ENCODE measurements at places on chromosomes 1 and 21.

GRCh38 chr1:236147068-236147467, 4.7 kb downstream of the GPR137B start:
- no peak for DNase-seq

- no peak for DNase-seq
Observed at GRCh38 chr1:197235355-197235754, 32.7 kb upstream of the CRB1 start.

- no peak for DNase-seq
Observed at GRCh38 chr1:15073799-15074308, 79.7 kb upstream of the TMEM51 start.

GRCh38 chr1:232597721-232598120, 32.2 kb downstream of the SIPA1L2 start:
- DNase-seq: no peak

DNA sequence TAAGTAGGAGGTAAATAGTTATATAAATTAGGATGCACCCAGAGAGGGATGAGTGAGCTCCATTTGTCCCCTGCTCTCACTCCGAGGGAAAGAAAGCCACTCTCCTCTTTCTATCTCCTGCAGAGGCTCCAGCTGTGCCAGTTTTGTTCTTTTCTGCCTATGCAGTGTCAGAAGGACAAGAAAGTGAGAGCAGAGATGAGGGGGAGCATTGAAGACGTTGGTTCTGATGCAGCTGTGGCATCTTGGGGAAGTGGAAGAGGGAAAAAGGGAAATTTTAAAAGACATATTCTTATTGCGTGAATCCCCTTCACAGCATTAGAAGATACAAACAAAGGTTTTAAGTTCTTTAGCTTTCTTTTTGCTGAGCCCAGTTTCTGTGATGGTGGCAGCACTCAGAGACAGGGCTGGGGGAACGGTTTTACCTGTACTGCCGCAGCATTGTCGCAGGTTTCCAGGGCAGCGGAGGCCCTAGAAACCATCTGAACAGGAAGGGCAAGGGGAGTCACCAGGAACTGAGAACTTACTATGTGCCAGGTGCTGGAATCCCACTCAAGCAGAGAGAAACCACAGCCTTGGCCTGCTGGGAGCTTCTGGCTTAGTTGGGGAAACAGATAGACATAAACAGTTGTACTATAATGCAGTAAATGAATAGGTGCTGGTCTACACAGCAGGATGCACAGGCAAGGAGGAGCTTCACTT, 44.9 kb upstream of the USP24 start:
- no peak for DNase-seq

DNA sequence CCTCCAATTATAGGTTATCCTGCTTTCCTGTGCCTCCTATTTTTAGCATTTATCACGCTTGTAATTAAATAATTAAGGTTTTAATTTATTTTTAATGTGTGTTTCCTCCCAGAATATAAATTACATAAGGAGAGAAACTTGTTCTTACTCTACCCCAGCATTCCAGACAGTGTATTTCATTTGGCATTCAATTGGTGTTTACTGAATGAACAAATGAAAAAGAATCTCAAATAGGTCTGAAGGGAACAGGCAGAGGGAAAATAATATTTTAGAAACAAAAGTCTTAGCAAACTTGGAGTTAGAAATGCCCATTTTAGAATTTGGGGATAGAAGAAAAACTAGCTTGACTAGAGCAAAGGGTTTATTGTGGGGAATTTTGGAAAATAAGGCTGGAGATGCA, 9.9 kb upstream of the RSRP1 start:
- DNase-seq: no peak

- no peak for DNase-seq
Observed at GRCh38 chr1:220327106-220327505, 54.9 kb upstream of the RAB3GAP2 start.

- peak; percentile 93 for DNase-seq
Observed at GRCh38 chr1:203558064-203558760, 64.3 kb downstream of the OPTC start.

- no peak for DNase-seq
Observed at GRCh38 chr1:23555270-23555985, 3.9 kb downstream of the ID3 start.

- no peak for DNase-seq
Observed at GRCh38 chr1:35181790-35182455, 11.0 kb downstream of the SFPQ start.

- no peak for DNase-seq
Observed at GRCh38 chr1:199510314-199510713, 517.2 kb upstream of the NR5A2 start.

DNA sequence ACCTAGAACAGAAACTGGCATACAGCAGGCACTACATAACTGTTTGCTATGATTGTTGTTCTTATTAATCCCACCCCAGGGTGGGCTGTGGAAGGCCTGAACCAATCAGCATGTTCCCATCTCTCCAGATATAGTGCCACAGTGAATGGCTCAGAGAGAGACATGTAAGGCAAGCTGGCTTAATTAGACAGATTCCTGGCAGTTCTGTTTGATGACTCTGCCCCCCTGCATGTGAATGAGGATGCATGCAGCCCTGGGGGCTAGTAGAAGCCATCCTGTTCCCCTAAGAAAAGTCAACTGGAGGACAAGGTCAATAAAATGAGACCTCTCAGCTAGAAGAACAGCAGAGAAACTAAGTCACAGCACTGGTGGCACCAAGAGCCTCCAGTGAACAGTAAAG, 130.3 kb downstream of the GLIS1 start:
- DNase-seq: no peak

- no peak for DNase-seq
Observed at GRCh38 chr1:242738702-242739645, 214.5 kb upstream of the PLD5 start.

- DNase-seq: no peak
Observed at GRCh38 chr1:156281281-156281680, 1.3 kb downstream of the SMG5 start.

DNA sequence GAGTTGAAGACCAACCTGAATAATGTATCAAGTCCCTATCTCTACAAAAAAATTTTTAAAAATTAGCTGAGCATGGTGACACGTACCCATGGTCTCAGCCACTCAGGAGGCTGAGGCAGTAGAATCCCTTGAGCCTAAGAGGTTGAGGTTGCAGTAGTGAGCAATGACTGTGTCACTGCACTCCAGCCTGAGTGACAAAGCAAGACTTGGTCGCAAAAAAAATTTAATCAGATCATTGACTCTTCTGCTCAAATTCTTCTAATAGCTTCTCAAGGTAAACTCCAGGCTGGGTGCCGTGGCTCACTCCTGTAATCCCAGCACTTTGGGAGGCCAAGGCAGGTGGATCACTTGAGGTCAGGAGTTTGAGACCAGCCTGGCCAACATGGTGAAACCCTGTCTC, 85.9 kb upstream of the PUM1 start:
- no peak for DNase-seq

GRCh38 chr1:66397192-66397591, 136.8 kb upstream of the SGIP1 start:
- DNase-seq: no peak

DNA sequence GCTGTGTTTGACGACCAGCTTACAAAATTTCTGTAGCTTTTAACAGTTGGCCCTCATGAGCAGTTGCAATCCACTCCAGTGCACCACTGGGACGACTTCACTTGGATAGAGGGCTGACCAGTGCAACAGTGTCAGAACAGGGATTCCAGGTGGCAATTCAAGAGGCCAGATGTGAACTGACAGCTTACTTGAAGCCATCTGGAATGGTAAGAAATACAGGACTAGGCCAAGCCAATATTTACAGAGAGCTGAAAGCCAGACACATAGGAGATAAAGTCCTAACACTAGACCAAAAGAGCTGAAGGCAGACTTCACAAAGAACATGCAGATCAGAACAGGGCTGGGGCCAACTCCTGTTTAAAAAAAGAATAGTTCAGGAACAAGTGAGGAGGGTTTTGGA, 93.5 kb upstream of the NFIA start:
- DNase-seq: no peak

DNA sequence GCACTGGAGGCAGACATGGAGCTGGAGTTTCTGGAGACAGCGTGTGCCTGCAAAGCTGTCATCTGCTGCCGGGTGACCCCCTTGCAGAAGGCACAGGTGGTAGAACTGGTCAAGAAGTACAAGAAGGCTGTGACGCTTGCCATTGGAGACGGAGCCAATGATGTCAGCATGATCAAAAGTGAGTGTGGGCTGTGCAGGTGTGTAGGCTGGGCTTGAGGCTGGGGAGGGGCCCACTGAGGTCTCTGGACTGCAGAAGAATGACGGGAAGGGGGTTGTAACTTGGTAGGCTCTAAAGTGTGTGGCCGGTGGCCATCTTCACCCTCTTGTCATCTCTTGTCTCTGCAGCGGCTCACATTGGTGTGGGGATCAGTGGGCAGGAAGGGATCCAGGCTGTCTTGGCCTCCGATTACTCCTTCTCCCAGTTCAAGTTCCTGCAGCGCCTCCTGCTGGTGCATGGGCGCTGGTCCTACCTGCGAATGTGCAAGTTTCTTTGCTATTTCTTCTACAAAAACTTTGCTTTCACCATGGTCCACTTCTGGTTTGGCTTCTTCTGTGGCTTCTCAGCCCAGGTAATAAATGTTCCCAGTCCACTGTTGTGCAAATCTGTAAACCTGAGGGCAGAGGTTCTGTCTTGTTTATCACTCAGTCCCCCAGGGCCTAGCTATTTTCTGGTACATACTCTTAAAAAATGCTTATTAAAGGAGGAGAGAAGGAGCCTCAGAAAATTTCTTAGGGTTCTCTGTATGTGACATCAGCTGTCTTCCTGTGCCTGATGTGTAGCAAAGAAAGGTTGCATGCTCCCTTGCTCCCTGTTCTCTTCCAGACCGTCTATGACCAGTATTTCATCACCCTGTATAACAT, 19.9 kb downstream of the ATP8B2 start:
- no peak for DNase-seq

DNA sequence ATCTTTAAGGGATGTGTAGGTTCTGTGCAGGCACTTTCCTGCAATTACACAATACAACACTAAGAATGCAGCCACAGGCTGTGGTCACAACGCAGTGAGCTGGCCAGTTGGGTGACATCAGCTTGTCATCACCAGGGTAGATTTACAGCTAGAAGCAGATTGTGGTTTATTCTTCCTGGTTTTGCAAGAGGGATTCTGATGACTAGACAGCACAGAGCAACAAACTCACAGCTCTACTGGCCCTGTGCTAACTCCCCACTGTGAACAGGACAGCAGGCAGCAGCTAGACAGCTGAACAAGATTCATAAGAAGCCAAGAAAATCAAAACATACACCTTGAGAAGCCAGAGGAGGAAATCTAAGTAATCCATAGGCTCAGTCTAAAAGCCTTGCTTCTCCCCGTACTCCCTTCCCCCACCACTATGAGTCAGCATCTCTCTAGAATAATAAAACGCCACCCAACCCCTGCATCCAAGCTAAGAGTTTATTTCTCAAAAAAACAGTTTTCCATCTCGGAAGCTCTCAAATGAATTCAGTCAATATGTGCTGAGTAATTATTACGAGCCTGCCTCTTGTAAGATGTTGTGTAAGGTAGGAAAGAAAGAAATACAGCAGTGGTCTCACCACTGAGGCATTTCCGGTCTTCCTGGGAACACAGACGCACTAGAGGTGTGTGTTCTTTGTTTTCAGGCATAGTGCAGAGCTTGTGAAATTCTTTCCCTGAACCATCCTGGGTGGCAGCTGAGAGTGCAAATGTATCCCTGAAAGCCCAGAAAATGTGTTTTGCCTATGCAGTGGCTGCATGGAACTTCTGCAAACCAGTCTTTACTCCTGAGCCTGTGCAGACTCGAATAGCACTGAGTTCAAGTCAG, 162.8 kb downstream of the NTPCR start:
- DNase-seq: peak; percentile 98

DNA sequence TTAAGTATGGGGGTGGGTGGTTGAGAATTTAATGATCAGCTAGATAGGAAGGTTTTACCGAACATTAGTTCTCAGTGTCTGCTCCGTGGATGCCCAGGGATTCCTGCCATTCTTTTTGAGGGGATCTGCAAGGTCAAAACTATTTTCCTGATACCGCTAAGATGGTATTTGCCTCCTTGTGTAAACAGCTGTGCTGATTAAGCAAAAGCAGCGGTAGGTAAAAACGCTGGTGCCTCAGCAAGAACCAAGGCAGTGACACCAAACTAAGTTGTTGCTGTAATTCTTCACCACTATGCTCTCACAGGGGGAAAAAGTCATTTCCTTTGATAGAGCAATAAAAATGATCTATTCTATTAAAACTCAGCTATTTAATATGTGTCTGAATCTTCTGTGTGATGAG, 229.0 kb downstream of the FMN2 start:
- no peak for DNase-seq

DNA sequence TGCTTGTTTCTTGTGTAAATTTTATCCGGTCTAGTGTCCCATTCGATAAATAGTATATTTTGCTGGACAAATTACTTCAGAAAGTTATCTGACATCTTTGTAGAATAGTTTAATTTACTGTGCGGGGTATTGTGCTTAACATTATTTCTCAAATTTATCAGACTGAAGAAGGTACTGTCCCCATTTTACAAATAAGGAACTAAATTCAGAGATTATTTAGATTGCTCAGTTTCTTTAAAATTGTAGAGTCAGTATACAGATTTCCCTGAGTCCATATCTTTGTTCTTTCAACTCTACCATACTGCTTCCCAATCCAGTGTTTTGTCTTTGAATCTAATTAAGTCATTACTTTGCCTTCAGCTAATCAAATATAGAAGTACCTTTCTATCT, 6.4 kb downstream of the ATP5PB start:
- no peak for DNase-seq

- DNase-seq: no peak
Observed at GRCh38 chr1:20823845-20824244, 36.7 kb upstream of the HP1BP3 start.

DNA sequence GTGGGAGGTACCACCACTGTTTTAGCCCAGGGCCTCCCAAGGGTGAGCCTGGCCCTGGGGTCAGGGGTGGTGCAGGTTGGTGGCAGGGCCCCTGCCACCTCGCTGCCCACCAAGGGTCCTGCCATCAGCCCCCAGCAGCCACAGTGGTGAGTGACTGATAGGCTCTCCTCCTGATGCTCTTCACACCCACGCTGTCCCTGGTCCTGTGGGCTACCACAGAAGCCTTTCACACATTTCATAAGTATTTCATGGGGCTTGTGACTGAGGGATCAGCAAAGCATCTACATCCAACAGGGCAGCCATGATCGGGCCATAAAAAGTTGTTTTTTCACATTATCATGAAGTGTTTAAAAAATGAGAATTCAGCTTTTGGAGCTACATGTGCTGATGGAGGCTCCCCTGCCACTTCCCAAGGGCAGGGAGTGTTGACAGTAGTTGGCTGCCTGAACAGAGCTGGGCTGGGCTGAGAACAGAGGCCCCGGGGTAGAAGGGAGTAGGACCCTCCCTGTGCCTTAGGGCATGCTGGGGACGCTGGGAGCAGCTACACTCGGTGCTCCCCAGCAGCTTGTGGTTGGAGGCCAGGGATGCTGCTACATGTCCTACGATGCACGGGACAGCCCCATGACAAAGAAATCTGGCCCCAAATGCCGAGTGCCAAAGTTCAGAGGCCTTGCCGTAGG, 73.1 kb upstream of the TMEM51 start:
- no peak for DNase-seq

- DNase-seq: no peak
Observed at GRCh38 chr1:37765916-37766664, 1.2 kb upstream of the EPHA10 start.
